Midbrain (tissue), 1 donor: ENCODE measurements at places on chromosomes 3 and 15.

DNA sequence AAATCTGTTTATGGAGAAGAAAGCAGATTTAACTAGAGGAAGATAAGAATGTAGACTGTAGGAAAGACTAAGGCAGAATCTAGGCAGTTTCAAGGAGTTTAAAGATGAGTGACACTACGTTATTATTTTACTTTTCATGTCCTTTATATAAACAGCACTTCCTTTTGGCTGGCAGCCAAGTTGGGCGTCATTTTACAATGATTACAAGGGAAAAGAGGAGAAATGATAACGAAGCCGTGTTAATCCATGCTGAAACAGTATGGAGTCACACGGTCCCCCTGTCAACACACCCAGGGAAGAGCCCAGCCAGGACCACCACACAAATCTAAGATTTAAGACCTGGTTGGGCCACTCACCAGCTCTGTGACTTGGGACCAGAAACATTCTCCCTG lies 83.7 kb upstream of the NEO1 start:
- no peak for DNase-seq

DNA sequence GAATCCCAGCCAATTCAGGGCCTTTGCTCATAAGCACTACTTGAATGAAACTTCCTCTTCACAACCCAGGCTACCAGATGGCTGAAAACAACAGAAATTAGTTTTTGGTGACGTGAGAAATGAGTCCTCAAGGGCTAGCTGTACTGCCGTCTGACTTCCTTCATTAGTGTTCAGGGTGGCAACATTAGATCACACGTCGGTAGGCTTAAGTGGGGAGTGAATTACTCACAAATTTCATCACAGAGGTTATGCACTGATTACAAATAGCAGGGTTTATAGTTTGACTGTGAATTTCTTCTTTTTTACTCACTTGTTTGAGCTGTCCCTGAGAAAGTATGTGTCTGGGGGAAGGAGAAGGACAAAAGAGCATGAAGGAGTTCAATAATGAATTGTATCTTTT lies 397.2 kb downstream of the GAP43 start:
- no peak for DNase-seq

- DNase-seq, result no peak
Observed at GRCh38 chr15:35362195-35362829, 183.7 kb downstream of the DPH6 start.

DNA sequence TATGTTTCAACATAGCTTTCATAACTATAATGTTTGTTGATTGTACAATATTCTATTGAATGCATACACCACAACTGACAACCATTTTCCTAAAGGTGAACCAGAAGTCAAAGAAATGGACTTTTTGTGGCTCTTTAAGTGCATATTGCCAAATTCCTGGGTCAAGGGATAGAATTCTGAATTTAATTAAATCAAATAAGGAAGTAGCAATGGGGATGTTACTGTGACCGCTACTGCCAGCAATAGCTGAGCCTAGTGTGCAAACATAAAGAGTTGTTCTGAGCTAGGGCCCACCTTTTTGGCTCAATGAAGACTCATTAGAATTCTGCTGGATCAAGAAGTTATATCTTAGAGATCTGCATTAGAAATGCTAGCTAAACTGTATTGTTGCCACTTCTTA lies 17.3 kb upstream of the KBTBD8 start:
- no peak for DNase-seq

DNA sequence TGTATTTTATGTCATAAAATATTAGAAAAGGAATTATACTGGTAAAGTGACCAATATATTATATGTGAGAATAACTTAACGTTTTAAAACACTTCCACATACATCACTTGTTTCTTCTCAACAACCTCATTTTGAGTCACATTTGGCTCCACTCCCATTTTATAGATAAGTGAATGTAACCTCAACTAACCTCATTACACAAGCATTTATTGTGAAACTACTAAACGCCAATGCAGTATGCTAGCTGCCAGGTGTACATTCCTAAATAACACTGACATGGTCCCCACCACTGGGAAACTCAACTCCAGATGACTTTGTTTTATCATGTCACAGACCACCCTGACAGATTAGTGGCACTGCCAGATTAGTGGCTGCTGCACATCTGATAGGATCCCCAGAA lies 249.7 kb upstream of the CNTN4 start:
- DNase-seq, result no peak

DNA sequence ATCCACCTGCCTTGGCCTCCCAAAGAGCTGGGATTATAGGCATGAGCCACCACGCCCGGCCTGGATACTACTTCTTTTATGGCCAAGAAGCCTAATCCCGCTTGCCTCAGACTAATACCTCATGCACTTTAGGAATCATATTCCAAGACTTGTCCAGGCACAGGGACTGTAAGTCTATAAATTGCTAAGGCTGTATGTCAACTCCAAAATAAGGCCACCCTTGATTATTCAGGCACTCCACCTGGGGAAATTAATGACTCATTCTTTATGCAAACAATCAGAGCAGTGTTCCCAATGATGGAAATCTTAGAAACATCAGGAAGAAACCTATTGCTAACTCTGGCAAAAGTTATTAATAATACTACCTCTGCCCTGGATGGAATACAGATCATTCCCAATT lies 98.4 kb downstream of the ERC2 start:
- no peak for DNase-seq

- DNase-seq, result peak; percentile 54
Observed at GRCh38 chr3:170356596-170357175, 829 bp upstream of the SKIL start.
